ENCODE measurements at places on chromosomes 16 and 17.

DNA sequence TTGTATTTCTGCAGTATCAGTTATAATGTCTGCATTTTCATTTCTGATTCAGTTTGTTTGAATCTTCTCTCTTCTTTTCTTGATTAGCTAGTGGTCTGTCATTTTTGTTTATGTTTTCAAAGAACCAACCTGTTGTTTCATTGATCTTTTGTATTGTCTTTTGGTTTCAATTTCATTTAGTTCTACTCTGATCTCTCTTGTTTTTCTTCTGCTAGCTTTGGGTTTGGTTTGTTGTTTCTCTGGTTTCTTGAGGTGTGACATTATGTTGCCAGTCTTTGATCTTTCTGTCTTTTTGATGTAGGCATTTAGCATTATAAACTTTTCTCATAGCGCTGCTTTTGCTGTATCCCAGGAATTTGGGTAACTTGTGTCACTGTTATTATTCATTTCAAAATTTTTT, 107.2 kb downstream of the PHKB start:
- DNase-seq, result no peak

DNA sequence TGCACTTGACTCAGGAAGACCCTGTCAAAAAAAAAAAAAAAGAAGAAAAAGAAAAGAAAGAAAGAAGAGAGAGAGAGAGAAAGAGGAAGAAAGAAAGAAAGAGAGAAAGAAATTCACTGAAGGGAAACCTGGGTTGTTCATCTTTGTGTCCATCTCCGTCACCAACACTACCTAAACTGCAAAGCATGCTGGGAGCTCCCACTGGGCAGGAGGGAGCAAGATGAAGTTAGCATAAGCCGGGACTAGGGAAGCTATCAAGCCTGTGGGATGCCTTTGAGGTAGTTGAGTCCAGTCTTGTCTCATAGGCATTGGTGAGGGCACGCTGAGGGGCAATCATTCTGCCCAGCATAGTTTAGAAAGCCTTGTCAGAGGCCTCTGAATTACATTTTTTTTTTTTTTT, 7.6 kb upstream of the CBFB start:
- DNase-seq, result no peak

DNA sequence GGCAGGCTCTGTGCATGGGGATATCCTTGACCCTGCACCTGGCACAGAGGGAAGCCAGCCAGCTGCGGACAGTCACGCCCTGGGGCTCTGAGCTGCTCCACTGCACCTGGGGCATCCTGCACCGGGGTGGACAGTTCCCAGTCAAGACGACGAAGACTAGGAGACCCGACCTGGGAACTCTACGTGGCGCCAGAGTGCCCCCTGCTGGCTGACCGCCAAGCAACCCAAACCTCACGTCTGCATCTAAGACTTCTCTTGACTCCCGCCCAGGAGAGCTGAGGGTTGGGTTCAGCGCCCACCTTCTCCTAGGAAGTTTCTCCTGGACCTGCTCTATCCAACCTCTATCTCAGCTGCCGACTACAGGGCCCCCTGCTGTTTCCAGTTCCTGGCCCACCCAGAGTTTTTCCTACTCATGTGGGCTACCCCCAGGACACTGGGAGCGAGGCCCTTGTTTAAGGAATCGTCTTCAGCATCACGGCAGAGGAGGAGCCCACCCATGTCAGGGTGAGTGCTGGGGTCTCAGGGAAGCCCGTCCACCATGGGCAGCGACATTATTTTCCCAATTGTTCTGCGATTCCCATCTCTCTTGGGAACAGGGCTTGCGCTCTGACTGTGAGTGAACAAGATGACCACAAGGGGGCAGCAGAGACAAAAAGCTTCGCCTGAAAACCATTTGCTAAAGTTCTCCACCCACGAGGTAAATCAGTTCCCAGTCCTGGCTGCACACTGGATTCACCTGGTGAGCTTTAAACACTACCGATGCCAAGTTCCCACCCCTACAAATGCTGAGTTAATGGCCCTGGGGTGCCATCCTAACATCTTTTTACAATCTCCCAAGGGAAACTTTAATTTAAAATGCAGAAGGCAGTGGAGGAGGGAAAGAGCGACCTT, 29.3 kb downstream of the TLE7 start:
- no peak for DNase-seq

GRCh38 chr17:1730326-1731193, 6.1 kb downstream of the WDR81 start:
- no peak for DNase-seq

- DNase-seq, result no peak
These were observed 88.0 kb downstream of the CMIP start for GRCh38 chr16:81532491-81533174.

GRCh38 chr17:63931981-63932561, at the start of gene CD79B:
CD79B (minus strand) TSS chr17:63932331; CDS start chr17:63932261, 70 bp downstream.
- DNase-seq, result no peak

GRCh38 chr16:17328932-17329331, 141.8 kb downstream of the XYLT1 start:
- DNase-seq, result no peak

DNA sequence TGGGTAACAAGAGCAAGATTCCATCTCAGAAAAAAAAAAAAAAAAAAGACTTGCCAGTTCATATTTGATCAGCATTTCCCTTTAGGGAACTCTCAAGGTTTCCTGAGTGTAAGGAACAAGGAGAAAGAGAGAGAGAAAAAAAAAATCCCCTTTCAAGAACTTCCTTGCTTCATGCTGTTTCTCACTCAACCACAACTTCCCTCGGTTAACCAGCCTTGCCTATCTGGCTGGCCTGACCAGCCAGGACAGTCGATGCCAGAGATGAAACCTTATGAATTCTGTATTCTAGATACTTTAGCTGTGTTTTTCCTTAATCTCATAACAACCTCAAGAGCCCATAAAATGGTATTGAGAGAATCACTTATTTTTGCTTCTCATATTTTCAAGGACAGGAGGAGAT, 2.6 kb upstream of the N4BP1 start:
- no peak for DNase-seq

DNA sequence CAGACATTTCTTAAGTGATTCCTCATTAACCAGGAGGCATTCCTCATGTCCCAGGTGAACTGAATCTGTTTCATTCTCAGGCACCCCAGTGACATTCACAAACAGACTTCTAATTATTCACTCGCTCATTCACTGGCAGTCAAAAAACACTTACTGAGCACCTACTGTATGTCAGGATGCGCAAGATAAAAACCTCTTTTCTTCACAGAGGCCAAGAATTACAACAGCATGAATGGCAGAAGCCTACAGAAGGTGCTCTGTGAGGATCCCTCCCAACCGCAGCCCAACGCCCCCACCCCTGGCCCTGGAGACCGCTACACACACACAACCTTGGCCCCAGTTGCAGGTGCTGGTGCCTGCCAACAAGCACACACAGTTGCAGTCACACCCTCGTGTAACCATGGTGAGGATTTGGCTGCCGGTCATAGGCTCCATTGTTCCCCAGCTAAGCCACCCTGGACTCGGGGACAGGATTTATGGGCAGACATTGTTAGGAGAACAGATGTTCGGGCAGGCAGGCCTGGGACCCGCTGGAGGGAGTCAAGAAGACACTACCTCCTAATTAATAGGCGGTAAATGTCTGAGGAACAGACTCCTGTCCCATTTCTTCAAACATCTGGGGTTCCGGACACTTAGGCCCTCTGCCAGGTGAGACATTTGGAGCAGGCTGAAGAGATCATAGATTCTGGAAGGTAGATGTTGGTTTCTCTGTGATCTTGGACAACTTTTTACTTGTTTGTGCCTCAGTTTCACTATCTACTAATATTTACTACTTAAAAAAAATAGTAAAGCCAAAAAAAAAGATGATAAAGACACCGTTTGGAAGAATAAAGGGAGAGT, 43.2 kb downstream of the CUEDC1 start:
- no peak for DNase-seq

DNA sequence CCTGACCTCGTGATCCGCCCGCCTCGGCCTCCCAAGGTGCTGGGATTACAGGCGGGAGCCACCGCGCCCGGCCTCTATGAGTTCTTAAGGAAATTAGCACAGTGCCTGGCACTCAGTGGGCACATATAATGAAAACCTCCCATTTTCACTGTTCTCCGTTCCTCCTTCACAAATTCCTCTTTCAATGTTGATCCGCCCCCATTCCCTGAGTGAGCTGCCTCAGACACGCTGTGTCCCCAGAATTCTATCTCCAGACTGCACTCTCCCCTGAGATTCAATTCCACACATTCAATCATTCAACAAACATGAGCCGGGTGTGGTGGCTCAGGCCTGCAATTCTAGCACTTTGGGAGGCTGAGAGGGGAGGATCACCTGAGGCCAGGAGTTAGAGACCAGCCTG, 7.0 kb downstream of the P2RX1 start:
- no peak for DNase-seq

GRCh38 chr16:87996962-87997880, 46.0 kb downstream of the BANP start:
- no peak for DNase-seq

- no peak for DNase-seq
These were observed 30.5 kb upstream of the ALDH3A2 start for GRCh38 chr17:19618015-19618414.

DNA sequence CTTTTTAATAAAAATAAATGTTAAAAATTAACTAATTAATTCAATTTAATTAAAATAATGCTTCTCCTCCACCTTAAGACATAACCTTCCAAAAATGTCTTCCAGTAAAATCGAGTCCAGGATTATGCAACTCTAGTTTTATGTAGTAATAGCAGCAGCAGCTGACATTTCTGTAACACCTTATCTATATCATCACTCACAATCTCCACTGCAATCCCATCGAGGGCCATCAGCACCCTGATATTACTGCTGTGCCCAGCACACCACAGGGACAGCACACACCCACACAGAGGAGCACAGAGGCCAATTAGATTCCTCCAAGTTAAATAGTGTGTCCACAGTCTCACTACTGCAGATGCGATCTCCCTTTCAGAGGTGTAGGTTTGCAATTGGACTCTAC, 2.9 kb downstream of the RPH3AL start:
- no peak for DNase-seq

DNA sequence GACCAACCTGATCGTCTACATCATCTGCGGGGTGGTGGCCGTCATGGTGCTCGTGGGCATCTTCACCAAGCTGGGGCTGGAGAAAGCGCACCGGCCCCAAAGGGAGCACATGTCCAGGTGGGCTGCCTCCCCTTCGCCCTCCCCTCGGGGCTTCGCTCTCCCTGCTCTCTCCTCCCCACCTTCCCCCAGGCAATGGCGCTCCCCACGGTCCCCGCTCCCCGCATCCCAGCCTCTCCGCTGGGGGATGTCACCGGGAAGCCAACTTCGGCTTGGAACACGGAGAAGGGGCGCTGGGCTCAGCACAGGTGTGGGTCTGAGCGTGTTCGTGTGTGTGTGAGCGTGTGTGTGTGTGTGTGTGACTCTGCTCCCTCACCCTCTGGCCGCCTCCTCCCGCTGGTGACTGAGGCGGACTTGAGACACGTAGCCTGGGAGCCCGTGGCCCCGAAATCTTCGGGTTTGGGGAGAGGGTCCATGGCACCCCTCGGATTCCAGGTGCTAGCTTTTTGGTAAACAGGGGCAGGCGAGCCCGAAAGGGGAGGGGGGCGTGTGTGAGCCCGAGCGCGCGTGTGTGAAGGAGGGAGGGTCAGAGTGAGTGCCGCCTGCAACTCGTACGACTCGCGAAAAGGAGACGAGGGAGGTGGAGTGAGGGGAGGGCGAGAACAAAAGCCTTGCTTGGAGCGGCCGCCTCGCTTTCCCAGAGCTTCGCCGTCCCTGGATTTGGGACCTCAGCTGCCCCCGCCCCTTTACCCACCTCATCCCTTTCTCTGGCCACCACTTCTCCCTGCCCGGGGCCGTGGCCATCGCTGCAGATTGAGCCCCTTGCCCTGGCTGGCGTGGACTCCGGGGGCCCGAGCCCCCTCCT, 1.3 kb downstream of the SHISA9 start:
- no peak for DNase-seq

DNA sequence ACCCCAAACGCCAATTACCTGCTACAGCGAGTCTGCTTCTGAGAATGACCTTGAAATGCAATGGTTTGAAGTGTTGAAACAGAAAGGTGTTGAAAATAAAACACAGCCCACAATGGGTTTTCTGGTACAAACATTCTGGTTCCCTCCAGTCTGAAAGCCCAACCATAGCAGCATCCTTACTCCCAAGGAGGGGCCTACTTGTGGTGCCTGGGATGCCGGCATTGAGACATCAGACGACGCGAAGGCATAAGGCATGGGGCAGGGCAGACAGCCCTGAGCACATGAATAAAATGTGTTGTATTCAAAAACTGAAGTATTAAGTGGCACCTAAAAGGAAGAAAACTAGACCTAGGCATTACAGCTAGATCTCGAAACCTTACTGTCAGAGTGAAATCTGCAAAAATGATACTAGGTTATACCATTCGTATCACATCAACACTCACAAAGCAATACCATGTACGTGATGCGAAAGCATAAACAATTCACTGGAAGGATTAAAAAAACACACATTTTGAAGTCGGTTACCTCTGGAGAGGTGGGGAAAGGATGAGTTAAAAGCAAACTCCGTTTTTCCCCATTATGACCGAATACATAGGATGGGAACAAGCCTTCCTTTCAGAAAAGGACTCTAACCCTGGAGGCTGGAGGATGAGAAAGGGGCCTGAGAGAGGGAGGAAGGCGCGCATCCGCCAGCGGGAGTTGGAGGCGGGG, 702 bp downstream of the NUDT21 start:
- DNase-seq, result peak; percentile 1

DNA sequence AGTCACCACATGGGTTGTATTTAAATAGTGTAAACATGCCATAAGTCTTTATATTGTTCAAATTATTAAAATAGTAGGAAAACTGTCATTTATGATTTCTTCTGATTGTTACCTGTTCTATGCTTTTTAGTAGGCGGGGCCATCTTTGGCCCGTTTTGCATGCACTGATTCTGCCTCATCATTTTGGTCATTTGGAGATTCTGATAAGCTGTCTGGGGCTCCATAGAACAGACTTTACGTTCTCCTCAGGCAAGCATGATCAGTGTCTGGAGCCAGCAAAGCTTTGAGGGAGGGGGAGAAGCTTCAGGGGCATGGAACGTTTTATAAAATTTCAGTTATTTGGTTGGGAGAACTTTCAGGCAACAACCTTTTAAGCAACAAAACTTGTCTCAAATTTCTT, 8.8 kb downstream of the NDEL1 start:
- DNase-seq, result no peak

- no peak for DNase-seq
These were observed 202 bp downstream of the CEP131 start for GRCh38 chr17:81222620-81222905.

DNA sequence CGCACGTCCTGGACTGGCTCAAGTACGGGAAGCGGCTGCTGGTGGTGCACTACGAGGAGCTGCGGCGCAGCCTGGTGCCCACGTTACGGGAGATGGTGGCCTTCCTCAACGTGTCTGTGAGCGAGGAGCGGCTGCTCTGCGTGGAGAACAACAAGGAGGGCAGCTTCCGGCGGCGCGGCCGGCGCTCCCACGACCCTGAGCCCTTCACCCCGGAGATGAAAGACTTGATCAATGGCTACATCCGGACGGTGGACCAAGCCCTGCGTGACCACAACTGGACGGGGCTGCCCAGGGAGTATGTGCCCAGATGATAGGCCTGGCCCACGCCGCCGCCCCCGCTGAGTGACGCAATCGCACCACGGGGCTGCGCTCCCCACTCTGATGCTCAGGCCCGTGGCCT, 50.2 kb downstream of the WSCD1 start:
- no peak for DNase-seq
